Naive thymus-derived CD4-positive, alpha-beta T cell (primary cell): ENCODE measurements at places on chromosomes 4 and X. TPM values are rescaled to one million over a fixed set of nuclear protein-coding genes. Genes with fewer than 3 reads are reported as not detected.

DNA sequence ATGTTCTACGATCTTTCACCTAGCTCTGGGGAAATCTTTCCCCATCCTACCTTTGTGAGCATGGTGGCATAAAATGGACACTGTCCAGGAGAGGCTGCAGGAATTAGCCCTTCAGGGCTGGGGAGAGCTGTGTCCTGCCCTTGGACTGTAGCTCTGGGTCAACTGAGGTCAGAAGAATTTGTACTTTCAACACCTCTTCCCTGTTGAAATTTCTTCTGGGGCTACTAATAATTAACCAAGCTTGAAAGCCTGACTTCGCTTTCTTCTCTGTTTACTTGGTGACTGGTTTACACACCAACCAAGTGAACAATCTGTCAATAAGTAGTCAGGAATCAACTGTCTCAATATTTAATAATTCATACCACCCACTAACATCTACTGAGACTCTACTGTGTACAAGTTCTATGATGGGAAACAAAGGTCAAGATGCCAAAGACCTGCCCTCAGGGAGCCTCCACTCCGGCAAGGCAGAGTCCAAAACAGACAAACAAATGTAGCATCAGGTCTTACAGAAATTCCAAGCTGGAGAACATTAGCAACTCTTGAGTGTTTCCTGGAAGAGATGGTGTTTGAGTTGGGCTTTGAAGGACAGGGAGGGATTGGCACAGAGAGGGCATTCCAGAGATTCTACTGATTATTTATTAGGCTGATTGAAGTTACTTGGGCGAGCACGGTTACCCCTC, 113.1 kb downstream of the ENPP6 start:
- no peak for DNase-seq

- DNase-seq, result no peak
Measured at GRCh38 chr4:80017125-80017854, 55.7 kb downstream of the ANTXR2 start.

Gene TLR3
- polyA plus RNA-seq, result 0.21 TPM

DNA sequence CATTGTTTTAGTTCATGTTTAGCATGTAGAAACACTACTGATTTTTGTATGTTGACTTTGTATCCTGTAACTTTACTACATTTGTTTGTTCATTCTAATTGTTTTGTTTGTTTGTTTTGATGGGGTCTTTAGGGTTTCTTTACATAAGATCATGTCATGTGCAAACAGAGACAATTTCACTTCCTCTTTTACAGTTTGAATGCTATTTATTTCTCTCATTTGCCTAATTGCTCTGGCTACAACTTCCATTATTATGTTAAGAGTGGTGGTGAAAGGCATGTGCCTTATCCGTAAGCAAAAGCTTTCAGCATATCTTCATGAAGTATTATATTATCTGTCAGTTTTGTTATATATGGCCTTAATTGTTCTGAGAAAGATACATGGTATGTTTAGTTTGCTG, 571.1 kb downstream of the PCDH7 start:
- no peak for DNase-seq

Gene ZNF518B
- 13.4 TPM for polyA plus RNA-seq
